ENCODE measurements at places on chromosomes 6 and 20.

DNA sequence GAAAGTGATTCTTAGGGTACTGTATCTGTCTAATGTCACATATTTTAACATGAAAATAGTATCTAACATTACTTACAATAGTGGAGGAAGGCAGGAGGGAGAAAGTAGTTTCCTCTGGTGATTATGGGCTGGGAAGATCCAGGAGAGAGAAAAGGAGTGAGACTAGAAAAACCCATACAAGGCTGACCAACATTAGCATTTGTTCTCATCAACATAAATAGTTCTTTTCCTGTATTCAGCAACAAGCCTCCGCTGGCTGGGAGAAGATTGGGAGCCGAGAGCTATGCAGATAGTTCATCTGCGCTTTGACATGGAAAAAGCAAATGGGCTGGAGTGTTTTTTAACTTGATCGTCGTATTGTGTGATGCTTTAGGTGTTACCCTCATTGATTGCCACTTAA, 239.4 kb downstream of the PHACTR1 start:
- DNase-seq = no peak

DNA sequence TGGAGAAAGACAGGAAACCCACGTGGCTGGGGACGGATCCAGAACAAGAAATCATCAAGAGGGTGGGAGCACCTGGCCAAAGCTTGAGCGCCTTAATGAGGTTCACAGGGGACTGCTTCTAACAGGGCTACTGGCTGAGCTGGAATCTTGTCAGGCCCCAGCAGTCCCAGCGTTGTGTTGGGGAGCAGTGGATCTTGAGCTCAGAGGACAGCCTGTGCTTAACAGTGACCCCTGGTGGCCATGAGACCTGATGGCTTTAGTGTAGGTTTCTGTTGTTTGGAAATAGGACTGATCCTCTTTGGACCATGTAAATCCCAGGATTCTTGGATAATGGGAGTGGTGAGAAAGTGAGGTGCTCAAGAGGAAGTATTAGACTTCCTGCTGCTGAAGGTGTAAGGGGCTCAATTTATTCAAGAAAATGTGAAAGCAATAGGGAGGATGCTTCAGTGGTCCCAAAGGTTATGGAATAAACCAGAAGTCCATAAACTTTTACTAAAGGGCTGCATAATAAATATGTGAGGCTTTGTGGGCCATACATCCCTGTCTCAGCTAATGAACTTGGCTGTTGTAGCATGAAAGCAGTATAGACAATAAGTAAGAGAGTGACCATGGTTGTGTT, 216.2 kb downstream of the NFATC2 start:
- DNase-seq = no peak

DNA sequence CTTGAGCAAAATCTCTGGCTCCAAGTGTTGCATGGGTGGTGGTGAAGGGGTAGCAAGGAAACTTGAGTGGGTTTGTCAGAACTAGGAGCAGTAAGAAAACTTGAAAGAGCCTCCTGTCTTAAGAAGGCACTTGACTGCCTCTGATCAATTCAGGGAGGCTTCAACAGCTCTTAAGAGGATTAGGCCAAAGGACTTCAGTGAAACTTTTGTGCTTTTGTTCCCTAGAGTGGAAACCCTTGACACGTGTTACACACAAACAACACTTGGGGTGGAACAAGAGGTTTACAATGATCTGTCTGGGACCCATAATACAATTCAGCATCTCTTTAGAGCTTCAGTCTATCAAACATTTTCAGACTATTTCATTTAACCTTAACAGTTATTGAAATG, 80.1 kb upstream of the ARMC2 start:
- DNase-seq = no peak

GRCh38 chr6:33008944-33009861, at the start of gene HLA-DOA:
TSS of gene HLA-DOA (minus strand) at chr6:33009591.
- DNase-seq = no peak

DNA sequence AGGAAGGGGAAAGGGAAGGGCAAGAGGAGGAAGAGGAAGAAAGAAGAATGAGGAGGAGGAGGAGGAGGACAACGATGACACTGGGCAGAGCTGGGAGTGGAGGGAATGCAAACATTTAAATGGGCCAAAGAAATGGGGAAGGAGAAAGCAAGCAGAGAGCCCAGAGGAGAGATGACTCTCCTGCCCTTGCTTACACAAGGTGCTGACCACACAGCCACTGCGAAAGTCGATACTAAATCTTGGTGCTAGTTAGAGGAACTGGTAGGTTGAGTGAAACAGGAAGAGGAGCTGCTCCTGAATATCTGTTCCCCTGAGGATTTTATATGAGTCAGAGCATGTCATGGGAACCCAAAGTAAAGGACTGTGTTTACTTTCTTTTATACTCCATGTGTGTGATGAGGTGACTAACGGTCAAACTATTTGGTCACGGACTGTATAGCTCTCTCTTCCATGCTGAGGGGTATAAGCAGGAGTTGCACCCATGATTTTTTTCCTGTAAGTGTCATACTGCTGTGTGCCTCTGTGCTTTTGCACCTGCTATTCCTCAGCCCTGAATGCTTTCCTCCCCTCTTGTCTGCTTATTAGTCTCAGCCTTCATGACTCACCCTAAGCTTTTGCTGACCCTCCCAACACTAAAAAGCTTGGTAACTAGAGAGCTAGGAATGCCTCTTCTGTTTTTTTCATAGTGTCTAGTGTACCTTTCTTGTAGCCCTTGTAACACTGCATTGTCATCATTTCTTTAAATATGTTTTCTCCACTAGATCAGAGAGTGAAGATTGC, 9.5 kb upstream of the PAQR8 start:
- no peak for DNase-seq

GRCh38 chr6:33856655-33857054, 52.9 kb upstream of the MLN start:
- DNase-seq = no peak

DNA sequence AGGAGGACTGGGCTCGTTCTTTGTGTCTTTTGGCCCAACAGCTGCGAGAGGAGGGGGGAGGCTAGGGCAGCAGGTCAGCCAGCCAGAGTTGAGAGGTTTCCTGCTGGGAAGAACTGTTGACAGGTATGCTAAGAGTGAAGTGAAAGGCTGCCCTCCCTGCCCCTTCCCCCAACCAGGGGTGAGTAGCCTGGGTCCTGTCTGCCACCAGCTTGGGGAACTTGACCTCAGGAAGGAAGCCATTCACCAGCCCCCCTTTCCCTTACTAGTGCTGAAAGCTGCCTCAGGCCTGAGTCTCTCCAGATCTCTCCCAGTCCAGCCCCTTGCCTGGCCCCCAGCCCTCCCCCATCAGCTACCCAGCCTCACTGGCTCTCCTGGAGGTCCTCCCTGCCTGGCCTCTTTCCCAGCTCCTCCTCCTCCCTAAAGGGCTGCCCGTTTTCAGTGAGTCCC, 20.7 kb upstream of the ZNF76 start:
- DNase-seq = no peak

GRCh38 chr6:33952016-33952415, 148.2 kb upstream of the MLN start:
- DNase-seq = no peak

- DNase-seq = no peak
These were observed 163.9 kb upstream of the STXBP5 start for GRCh38 chr6:147040121-147040910.

GRCh38 chr6:1062786-1063545, 248.9 kb upstream of the FOXQ1 start:
- no peak for DNase-seq

- peak; percentile 61 for DNase-seq
These were observed 12.3 kb downstream of the HMGN4 start for GRCh38 chr6:26550250-26550993.

DNA sequence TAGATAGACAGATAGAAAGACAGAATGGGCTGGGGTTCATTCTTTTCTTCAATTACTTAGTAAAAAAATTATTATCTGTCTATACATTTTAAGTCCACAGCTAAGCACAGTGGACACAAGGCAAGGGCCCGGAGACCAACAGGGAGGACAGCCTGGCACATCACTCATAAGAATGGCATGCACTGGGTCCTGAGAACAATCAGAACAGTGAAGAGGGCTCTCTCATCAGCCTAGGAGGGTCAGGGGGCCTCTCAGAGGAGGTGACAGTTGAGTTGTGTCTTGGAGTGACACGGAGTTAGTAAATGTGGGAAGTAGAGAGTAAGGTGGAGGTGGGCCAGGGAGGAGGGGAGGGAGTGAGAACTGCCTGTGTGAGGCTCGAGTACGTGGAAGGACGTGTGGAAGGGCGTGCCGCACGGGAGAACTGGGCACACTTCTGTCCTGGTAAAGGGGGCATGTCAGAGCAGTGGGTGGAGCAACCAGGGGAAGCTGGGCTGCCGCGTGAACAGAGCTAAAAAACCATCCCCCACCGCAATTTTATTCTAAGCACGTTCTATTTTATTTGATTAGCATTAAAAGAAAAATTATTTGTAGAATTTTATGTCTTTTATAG, 45.1 kb upstream of the DSP start:
- DNase-seq = no peak

- no peak for DNase-seq
These were observed 62.5 kb upstream of the LOC128125822 start for GRCh38 chr6:63509652-63510352.

DNA sequence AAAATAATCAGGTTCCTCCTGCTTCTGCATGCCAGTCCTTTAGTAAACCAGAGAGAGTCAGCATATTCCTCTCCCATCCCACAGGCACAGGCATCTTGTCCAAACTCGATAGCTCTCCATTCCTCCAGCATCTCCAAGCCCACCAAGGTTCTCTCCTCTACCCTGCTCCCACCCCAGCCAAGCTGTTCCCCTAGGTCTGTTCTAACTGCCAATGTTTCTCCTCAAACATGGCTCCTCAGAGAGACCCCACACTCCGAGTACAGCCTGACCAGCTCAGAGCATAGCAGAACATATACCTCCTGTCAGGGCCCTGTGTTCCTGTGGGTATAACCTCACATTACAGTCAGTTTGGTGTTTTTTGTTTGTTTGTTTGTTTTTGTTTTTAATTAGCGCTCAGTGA, 177.8 kb downstream of the VEGFA start:
- DNase-seq = no peak

DNA sequence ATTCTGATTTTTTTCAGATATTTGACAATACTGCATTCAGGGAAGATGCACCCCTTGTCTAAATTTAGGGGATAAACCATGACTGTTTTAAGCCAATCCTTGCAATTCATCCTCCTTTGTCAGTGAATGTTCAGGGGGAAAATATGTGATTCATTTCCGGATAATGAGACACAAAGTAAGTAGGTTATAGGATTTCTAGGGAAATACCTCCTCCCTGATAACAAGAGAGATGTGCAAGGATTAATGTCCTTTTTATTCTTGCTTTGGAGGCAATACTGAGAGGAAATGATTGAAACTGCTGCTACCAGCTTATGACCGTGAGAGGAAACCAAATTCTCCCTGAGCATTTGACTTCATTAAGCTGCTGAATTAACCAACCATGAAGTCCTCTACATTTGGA, 161.3 kb upstream of the EYA4 start:
- no peak for DNase-seq

DNA sequence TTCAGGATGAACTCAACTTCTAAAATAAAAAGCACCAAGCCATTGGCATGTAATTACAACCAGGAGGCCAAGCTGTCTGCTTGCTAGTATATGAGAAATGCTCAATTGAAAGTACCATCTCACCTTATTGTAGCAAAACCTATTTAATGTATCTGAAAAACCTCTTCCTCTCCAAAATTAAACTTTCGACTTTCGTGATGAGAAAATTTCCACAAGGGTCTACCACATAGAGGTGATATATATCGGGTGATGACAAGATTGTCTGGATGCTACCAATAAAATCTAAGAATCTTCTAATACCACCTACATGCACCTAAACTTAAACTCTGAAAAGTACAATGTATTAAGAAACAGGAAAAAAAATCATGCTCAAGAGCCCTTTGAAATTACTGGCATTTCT, 74.2 kb downstream of the ATXN1 start:
- no peak for DNase-seq

DNA sequence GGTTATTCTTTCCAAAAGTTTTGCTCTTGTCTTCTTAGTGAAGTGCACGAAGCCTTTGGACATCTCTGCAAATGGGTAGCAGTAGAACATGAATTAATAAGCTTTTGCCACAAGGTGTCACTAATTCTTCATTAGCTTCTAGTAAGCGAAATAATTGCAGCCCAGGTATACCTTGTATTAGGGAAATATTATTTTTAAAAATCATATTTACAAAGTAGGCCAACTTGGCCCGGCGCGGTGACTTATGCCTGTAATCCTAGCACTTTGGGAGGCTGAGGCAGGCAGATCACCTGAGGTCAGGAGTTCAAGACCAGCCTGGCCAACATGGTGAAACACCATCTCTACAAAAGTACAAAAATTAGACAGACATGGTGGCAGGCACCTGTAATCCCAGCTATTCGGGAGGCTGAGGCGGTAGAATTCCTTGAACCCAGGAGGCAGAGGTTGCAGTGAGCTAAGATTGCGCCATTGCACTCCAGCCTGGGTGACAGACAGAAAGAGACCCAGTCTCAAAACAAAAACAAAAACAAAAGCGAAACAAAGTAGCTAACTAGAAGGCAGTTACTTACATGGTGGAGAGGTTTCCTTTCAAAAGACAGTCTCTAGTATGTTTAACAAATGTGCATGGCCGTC, 8.8 kb upstream of the RSPH3 start:
- DNase-seq = no peak

- no peak for DNase-seq
These were observed 101.0 kb downstream of the NRN1 start for GRCh38 chr6:5905431-5906339.

DNA sequence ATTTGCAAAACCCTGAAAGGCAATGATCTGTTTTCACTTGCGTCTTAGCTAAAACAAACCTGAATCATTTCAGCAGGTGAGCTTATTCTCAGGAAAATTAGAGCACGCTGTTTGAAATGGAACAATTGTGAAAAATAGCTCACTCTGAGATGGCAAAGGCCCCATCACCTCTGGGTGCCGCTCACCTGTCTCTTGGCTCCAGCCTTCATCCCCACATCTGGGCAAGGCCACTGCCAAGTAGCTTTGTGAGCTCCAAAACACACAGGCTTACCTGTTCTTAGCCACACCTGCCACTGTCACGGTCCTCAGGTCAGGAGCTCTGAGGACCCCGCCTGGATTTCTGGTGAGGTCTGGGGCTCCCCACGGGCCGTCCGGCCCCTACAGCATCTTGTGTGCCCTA, 66.7 kb downstream of the SMOC2 start:
- DNase-seq = no peak

DNA sequence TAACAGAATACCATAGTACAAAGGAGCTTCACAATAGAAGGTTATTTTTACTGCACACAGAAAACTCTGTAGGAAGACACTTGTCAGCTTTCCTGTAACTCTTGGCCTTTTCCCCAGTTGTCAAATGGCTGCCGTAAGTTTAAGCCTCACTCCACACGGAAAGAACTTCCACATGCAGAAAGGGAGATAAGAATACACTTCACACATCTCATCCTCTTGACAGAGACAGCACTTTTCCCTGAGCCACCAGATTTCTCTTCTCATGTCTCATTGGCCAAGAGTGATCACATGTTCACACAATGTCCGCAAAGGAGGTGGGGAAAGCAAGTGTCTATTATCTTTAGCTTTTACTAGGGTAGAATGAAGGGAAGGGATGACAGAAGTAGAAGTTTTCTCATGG, 540.7 kb downstream of the HAO1 start:
- DNase-seq = no peak

GRCh38 chr6:84738996-84739865, 25.2 kb downstream of the TBX18 start:
- DNase-seq = no peak
